ENCODE measurements at places on chromosomes 7 and 10.

DNA sequence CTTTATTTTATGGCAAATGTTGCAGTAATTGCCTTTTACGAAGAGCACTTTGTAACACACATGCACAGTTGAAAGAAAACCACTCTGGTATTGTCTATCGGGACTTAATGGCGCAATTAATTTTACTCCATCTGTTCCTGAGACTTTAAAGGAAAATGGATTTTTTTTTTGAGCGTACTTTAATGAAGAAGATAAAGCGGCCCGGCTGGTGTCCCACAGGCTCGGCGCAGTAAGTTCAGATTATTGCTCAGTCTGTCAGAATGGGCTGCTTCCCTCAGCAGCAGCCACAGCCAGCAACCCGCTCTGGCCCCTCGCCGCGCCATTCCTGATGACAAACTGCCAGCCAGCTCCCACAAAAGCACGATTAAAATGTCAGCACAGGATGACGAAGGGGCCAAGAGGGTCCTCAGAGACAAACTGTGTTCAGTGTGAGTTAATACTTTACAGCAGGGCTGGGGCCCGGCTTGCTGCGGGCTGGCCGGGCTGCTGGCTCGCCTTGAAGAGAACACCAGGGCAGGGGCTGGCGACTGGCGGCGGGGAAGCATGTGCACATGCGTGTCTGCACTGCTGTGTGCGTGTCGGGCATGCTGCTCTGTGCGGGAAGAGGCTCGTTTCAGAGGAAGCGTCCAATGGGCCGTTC is 501.0 kb upstream of the GALNT17 start:
- DNase-seq = peak; percentile 81

DNA sequence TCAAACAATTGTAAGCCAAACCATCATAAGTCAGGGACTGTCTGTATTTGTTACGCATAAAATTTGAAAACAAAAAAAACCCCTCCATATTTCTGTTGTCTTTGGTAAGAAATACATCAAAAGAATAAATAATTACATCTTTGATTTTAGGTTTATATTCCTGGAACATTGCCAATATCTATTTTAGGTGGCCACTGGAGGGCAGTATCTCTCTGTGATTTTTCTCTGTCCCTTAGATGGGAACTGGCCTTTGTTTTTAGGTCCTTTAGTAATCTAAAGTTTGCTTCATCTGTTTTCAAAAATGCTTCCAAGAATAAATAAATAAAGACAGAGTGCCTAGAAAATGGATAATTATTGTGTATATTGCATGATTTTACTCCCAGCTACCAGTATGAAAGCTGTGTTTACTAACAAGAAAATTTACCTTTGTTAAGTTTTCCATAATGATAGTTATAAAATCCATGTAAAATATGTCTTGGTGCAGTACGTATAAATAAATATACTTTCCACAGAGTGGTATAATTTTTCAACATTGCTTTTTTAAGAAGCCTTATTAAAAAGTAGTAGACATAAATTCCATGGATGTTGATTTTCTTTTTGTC is 64.2 kb downstream of the PHYHIPL start:
- peak; percentile 16 for DNase-seq

- DNase-seq = no peak
These were observed 8.8 kb downstream of the INPP5F start for GRCh38 chr10:119734396-119735332.

GRCh38 chr10:117543225-117544003 is 868 bp downstream of the EMX2 start:
- DNase-seq = peak; percentile 77

DNA sequence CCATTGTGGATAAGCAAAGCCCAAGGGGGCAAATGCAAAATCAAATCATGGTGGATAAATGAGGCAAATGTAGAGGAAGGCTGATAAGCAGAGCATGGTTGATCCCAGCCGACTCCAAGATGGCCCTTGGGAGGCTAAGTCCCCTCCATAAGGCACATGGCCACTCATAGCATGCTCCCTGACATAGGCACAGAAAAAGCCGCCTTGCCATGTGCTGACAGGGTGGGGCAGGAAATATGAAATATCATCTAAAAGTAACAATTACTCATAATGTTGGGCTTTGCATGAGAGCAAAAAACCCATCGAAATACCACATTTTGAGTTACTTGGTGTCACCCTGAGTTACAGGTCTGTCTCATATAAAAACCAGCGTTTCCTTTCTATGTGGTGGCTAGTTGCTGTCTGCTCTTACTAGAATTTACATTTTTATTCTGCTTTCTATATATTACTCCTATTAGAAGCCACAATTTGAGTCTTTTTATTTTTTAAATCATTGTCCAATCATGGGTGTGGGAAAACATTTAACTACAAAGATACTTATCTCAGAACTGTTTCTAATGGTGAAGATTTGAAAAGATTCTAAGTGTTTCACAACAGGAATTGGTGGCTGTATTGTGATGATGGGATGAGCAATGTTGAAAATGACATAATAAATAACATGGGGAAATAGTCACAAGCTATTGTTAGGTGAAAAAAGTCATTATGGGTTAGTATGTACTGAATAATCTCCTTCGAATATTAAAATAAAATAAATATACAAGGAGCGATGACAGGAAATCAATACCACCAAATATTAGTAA is 102.7 kb downstream of the CUBN start:
- no peak for DNase-seq

GRCh38 chr10:68992636-68993440 is 4.2 kb downstream of the KIFBP start:
- no peak for DNase-seq

DNA sequence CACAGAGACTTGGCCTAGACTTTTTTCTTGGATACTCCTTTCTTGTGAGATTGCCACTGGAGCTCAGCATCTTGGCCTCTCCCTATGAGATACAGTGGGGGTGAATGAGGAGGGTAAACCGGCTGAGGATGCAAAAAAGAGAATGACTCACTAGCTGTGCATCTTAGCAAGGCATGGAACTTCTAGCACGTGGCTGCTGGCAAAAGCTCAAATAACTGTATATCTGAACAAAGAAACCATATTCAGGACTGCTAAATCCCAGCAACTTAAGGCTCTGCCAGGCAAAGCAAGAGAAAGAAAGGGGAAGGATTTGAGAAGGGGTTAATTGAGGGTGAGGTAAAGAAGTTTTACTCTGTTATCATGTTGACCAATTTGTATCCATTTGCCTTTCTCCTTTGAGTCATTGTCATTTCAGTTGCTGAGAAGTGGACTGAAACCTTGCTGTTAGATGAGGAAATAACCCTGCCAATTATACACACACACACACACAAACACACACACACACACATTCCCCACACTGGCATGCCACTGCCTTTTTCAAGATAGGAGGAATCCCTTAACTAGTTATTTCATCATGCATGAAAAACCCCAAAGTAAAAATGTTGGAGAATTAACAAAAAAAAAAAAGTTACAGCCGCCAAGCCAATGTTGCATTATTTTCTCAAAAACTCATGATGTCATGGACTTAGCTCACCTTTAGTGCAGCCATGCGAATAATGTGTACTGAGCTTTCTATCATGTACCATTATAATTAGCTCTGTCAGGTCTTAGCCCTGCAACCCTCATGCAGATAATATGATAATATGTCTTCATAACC is 997.3 kb downstream of the LRMDA start:
- no peak for DNase-seq

GRCh38 chr10:12559578-12560178 is 210.3 kb downstream of the CAMK1D start:
- DNase-seq = no peak

DNA sequence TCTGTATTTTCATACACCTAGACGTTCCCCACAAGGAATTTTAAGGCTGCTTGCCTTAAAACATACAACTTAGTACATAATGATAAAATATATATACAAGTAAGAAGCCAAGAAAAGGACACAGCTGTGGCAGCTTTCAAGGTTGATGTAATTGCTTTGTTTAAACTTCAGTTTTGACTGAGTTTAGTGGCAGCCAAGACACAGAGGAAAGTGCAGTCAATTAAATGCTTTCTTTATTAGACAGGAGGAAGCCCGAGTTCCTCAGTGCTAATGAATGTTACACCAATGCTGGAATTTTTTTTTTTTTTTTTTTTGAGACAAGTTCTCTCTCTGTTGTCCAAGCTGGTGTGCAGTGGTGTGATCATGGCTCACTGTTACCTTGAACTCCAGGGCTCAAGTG is 11.2 kb upstream of the STK31 start:
- no peak for DNase-seq

- DNase-seq = no peak
These were observed 227.8 kb upstream of the GRB10 start for GRCh38 chr7:51010534-51010933.

DNA sequence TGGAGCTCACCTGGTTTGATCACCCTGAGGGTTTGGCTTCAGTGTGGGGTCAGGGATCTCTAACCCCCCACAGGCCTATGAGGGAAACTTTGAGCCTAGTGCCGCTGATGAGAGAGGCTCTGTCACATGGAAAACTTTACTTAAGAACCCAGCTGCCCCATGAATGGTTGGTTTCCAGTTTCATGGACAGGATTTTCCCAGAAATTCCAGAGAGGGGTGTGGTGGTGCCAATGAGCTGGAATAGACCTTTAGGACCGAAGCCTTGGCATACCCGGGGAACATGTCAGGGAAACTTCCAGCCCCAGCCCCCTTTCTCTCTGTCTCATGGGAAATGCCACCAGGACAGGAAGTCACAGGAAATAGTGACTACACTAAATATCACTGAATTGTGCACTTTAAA is 36.9 kb downstream of the AKR1B1 start:
- DNase-seq = no peak

DNA sequence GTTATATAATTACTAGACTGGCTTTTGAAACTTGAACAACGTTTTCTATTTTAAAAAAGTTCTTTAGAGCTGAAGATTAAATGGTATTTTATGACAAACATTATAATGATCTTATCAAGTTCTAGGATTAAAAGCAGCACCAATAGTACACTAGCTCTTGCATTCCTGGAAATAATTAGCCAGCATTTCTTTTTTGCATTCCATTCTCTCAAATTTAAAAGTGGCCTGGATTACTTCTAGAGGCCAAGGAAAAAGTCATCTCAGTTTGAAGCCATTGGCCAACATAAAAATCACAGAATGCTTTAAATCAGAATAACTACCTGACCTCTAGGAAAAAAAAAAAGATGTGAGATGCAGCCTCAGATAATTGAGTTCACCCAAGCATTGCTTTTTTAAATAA is 1326.4 kb upstream of the SORCS1 start:
- DNase-seq = no peak

GRCh38 chr10:3421537-3422257 is 249.1 kb upstream of the PITRM1 start:
- no peak for DNase-seq

- no peak for DNase-seq
These were observed 405.0 kb upstream of the LRRN3 start for GRCh38 chr7:110685899-110686298.

- DNase-seq = no peak
These were observed 125.1 kb upstream of the NRP1 start for GRCh38 chr10:33459602-33460001.

- no peak for DNase-seq
These were observed 153.8 kb upstream of the COL1A2 start for GRCh38 chr7:94240902-94241301.

DNA sequence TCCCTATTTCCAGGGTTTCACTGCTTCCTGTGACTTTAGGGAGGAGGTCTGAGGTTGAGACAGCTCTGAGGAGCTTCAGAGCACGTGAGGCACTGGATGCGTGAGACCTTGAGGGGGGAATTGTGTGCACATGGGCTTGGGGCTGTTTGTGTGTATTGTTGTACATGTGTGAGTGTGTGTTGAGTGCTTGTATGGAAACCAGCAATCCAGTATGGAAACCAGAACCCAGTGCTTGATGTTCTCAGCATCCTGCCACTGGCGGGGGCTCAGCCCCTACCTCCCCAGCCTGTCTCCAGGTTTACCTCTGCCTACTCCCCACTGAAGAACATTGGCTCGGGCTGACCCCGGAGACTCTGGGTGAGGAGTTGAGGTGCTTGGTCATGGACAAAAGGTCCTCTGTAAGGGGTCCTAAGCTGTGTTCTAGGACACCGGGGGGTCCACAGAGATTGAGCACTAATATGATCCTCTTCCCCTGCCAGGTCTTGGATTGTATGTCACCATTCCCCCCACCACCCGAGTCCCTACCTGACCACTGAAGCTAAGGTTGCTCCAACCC is 20.8 kb downstream of the SFTPD start:
- no peak for DNase-seq

DNA sequence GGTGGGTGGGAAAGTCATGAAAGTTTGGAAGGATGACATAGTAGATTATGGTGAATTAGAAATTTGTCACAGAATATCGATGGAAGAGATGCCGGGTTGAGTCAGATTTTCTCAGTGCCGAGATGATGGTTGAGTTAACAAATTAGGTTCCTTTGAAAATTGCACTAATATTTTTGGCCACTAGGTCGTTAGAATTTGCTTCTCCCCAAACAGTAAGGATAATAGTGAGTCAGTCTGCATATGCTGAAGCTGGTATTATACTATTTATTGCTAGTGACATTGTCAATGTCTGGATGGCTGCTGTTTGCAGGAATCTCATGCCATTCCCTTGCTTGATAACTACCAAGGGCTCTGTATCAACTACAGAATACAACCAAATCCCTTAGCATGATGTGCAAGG is 37.7 kb upstream of the MINDY3 start:
- no peak for DNase-seq

GRCh38 chr10:31926160-31926559 is 2.5 kb downstream of the ARHGAP12 start:
- DNase-seq = no peak

All from nephron progenitor cell (in vitro differentiated cells).